T-helper 2 cell (primary cell): ENCODE measurements at places on chromosomes 2 and 18.

DNA sequence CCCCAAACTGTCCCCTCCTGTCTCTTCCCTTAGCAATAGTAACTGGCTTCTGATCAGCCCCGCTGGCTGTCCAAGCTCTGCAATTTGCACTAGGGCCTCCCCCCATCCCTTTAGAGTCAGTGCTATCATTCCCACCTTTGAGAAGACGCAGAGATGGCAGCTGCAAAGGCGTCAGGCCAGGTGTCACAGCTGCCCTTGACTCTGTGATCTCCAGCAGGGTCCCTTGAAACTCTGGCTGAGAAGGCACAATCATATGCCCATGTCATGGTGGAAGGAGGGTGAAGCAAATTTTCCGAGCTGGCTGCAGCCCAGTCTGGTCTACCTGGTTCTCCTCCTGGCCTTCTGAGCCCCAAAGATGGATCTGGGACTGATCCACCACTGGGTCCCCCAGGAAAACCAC lies 49.2 kb upstream of the TEX51 start:
- no peak for DNase-seq

- DNase-seq: no peak
Observed at GRCh38 chr2:121532347-121532766, 1.7 kb downstream of the RNU4ATAC start.

GRCh38 chr2:1972948-1973347 lies 228.6 kb upstream of the PXDN start:
- DNase-seq: no peak

DNA sequence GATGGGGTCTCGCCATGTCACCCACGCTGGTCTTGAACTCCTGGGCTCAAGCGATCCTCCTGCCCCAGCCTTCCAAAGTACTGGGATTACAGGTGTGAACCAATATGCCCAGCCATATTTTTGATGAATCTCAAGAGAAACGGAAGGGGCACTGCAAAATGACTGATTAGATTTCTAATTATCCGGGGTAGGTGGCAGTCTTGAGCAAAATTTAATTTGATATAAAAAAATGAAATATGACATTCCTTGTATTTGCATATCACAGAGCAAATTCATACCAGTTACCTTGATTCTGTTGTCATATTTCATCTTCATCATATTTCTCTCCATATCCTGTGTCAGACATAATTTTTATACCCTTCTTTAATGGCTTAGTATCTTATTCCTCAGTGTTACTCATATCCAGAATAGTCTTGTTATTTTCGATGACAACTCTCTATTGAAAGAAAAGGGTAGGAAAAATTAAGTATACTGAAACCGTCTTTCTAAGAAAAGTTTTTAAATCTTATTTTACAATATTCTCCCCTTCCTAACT lies 30.0 kb upstream of the RTN4 start:
- no peak for DNase-seq

- no peak for DNase-seq
Observed at GRCh38 chr18:13372531-13372951, 154.0 kb downstream of the LDLRAD4 start.

- no peak for DNase-seq
Observed at GRCh38 chr2:173462892-173463840, 108.5 kb downstream of the CDCA7 start.
